HEK293T (cell line): ENCODE measurements at places on chromosomes 12 and 14.

- DNase-seq = no peak
Measured at GRCh38 chr12:113302886-113303640, 31.8 kb downstream of the SLC8B1 start.

- DNase-seq = no peak
Measured at GRCh38 chr12:112163471-112163991, 38.2 kb downstream of the TRAFD1 start.

DNA sequence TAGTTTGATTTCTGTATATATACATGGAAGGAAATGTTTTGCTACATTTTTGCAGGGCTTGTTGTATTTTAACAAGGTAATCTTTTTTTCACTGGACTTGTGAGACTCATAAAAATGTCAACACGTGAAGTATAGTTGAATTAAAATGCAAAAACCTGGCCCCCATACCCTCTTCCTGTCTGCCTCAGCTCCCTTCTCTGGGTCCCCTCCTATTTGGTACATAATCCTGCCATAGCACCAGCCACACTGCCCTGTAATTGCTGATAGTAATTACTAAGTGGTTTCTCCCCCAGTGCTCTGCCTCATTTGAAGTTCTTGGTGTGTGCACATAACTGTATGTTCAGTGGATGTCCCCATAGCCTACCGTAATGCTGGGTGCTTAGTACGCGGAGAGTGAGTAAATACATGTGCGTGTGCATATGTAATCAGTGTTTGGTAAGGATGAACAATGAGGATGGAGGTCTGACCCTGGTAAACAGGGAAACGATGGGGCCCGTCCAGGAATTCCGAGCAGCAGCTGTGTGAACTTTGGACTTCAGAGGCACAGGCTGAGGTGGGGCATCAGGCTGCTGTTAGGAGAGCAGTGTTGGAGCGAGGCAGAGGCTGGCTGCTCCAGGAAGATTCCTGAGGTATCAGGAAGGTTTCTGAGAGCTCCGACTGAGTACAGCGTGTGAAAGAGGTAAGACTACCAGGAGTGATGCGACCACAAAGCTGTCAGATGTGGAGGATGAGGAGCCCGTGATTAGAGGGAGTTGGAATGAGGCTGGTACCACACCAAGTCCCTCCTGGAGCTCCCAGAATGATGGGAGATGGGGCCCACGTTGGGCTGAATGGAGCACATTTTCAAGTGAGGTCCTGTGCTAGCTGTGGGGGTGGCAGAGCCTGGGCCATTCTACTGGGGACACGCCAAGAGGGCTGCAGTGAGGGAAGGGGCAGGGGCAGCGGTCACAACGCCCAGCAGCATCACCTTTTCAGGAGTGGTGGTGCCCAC lies 106.8 kb downstream of the PELI2 start:
- no peak for DNase-seq

DNA sequence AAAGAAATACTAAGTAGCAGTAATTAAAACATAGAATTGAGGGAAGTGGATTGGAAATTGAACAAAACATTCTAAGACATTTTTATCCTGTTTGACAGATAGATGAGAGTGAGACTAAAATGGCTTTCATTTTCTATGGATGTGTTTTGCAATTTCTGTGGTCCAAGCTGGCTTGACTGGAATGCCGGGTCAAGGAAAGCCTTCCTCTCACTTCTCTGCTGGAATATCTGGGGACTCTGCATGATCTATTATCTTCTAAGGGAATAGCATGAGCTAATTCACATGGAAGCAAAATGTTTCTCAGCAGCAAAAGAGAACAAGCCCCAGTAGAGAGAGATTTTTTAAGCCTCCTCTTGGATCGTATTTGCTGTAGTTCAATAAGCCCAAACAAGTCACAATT lies 407.9 kb upstream of the ATXN7L3B start:
- no peak for DNase-seq

GRCh38 chr12:110636516-110636915 lies 22.6 kb downstream of the TCTN1 start:
- DNase-seq = no peak

DNA sequence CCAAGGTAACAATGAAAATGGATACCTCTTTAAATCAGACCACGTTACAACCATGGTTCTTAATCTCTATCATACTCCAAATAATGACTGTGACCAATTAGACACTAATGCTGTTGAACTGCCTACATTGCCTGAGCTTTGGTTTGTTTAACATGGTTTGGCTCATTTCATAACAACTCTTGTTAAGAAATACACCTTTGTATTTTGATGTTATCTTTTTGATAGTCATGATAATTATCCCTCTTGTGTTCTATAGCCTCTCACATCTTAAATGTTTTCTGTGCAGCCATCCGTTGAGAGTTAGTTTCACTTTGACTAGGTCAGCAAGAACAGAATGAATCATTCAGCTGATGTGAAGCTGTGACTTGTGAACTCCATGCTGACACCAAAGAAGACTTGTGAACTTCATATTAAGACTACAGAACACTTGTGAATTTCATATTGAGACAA lies 75.5 kb upstream of the RERGL start:
- DNase-seq = no peak

GRCh38 chr14:36653413-36653812 lies 8.2 kb upstream of the PAX9 start:
- no peak for DNase-seq

DNA sequence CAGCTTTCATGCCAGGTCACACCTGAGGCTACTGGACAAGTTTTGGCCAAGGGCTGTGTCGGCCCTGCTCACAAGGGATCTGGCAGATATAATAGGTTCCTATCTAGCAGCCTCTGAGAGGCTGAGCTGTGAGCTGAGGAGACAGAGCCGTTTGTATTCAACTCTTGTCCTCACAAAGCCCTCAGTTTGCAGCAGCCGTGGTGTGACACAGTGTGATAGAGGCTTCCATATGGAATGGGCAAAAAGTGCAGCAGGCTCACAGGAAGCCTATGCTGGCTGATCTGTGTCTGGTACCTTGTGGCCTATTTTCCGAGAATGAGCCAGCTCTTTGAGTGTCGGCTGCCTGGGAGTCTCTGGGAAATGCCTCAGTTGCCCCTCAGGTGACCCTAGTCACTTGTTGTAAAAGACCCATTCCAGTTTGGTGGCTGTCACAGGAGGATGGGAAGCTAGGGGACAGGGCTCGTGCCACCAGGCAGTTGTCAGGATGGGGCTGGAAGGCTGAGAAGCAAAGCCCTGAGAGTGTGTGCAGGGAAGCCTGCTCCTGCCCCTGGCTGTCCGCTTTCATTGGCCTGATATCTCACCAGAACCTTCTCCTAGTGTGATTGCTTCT lies 16.1 kb downstream of the VRTN start:
- DNase-seq = no peak

DNA sequence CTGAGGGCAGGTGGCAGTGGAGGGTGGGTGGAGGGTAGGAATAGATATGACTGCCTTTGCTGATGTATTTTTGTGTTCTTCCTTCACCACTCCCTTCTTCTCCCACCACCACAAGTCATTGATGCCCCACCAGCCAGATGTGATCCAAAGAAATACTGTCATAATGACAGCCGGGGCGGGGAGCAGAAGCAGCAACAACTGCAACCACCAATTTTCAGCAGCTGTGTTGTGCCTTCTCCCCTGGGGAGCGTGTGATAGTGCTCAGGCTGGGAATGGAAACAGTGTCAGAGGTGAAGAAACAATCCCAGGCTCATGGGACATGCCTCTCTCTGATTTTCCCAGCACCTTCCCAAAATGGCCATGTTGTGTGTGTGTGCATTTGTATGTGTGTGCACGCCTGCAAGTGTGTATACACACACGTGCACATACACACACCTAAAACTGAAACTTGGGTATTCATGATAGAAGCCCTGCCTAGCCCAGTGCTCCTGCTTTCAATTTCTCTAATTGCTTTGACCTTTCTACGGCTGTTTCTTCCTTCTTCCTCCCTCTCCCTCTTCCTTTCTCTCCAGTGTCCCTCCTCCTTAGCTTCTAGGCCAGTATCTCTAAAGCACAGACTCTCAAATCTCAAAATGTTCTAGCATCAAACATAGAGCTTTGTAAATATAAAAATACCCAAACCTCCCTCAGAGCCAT lies 299.2 kb upstream of the FKBP4 start:
- no peak for DNase-seq

DNA sequence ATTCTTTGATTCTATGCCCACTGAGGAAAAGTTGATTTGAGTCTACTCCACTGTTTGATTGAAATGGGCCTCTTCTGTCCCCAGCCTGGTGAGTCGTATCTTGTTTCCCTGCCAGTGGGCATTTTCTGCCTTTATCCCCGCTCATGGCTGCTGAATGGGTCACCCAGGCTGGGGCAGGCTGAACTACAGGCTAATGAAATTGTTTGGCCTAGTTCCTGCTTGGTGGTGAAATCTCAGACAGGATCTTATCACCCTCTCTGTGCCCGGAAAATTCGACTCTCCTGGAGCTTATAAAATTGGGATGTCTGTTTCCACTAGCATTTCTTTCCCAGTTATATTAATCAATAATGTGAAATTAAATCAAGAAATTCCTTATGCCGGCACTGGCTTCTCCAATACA lies 65.0 kb downstream of the CHST11 start:
- DNase-seq = no peak

DNA sequence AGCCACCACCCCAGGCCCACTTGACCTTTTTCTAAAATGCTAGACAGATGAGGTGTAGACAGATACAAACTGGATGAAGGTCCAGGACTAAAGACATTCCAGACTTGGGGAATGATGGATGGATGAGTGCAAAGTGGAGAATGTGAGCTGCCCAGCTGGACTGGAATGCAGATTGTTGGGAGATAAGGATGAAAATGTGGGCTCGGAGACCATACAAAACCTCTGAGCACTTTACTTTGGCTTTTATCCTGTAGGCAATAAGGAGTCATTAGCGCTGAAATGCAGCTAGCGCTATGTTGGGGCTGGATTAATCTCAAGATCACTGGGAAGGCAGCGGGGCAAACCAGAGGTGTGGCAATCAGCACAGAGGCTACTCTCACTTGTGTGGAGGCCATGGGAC lies 64.7 kb upstream of the GNPNAT1 start:
- no peak for DNase-seq

- DNase-seq = no peak
Measured at GRCh38 chr12:96513681-96514080, 24.3 kb downstream of the CFAP54 start.

DNA sequence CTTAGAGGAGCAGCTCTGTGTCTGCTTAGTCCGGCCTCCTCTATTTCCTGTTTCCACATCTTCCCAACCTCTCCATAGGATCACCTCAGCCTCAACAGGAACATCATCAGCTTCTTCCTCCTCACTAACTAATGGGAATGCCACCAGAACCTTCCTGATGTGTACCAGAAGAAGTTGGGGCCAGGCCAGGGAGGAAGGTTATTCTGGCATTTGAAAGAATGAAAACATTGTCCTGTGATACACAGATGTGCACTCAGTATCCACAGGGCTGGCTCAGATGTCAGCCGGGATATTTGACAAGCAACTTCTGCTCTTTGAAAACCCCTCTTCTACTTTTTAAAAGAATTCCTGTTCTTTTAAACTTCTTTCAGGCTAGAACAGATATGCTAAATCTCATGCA lies 63.6 kb downstream of the TMEM30B start:
- no peak for DNase-seq

DNA sequence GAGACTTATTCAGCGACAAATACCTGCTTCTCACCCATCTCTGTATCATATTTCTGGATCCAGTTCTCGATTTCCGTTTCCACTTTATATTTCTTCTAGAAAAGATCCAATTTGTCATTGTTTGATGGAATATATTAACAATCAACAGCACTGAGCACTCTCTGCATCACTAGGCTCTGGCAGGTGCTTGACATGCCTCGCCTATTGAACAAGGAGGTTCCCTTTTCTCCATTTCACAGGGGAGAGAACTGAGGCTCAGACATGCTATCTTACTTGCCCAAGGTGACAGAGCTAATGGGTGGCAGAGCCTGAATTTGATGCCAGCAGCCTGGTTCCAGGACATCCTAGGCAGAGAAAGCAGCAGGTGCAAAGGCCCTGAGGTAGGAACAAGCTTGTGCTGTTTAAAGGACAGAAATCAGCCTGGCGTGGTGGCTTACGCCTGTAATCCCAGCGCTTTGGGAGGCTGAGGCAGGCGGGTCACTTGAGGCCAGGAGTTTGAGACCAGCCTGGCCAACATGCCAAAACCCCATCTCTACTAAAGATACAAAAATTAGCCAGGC lies 12.1 kb downstream of the RITA1 start:
- DNase-seq = no peak

- no peak for DNase-seq
Measured at GRCh38 chr14:56760164-56760914, 49.9 kb downstream of the OTX2 start.

DNA sequence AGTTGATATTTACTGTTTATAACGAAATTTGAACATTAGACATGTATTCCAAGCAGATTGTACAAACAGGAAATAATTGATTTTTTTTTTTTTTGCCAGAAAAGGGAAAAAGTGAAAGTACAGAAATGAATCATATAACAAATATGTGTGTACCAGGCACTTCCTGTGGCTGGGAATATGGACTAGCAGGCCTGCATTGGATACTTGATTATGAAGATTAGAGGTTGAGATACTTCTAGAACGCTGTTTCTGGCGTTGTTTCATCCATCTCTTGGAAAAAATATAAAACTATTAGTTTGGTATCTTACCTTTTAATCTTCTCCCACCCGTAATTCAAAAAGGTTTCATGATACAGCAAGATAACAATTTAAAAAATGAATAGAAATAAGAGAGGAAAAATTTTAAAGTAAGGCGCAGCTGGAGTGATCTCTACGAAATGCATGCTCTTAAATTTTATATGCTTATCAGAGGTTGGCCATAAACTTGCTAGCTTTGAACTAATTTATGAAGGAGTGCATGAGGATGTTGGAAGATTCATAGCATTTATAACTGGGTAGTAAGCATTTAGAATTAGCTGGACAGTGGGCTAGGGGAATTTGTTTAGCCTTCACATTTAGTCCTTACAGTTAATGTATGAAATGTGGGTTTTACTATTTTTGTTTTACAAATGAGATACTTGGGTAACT lies 90.8 kb downstream of the AEBP2 start:
- DNase-seq = no peak
